Ascending aorta (tissue), 2 donors: ENCODE measurements at places on chromosomes 16 and 17.

- no peak for DNase-seq
Measured at GRCh38 chr16:9885467-9885866, 296.8 kb downstream of the GRIN2A start.

- DNase-seq: no peak
Measured at GRCh38 chr17:2892305-2892971, 96.2 kb downstream of the RAP1GAP2 start.

DNA sequence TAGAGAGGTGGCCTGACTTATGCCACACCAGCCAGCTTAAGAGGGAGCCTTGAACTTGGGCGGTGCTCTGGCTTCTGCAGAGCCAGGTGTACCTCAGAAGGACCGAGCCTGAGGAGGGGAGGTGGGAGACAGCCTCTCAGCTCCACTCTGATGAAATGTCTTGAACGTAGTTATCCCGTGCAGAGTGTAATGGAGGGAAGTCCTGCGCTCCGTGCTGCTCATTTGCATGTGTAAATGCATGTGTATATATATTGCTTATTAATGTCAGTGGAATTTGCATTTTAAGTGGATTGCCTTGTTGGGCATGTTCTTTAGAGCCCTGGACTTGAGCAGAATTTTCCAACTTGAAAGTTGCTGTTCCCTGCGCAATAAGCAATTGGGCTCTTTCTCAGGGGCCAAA is 264.9 kb upstream of the SDK2 start:
- no peak for DNase-seq

DNA sequence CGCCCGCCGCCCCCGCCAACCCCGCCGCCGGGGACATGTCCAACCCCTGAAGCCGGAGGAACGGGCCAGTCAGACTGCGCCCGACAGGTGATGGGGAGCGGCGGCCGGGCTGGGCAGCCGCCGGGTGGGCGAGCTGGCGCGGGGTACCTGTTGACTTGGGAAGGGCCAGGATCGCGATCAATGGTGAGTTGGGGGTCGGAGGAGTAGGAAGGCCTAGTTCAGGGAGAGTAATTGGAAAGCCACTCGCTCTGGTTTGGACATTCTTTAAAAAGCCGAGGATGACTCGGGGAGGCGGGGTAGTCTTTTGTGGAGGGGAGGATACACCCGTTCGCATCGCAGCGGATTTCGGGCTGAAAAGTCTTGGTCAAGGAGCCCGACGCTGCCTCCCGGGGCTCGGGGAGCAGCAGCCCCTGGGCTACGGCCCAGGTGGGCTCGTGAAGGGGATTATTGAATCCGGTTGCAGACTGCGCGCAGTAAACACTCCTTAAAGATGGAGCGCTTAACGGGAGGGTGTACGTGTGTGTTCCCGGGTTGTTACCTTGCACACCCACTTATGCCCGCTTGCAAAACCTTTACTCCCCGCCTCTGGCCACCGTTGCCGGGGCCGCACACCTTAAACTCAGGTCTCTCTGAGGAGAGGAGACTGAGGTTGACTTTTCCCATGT is 123.8 kb downstream of the GOSR1 start:
- DNase-seq: no peak

DNA sequence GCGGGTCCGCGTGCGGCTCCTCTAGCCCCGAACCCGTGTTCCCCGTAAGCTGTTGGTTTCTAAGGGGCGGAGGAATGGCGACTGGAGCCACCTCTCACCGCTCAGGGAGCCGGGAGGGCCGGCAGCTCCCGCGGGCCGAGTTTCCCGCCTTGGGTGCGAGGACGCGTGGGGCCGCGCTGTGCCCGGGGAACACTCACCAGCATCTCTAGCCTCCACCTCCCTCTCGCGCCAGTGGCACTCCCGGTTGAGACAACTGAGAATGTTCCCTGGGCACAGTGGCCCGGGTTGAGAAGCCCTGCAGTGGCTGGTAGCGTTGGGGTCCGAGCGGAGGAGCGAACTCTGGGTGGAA is 560 bp downstream of the TELO2 start:
- no peak for DNase-seq

DNA sequence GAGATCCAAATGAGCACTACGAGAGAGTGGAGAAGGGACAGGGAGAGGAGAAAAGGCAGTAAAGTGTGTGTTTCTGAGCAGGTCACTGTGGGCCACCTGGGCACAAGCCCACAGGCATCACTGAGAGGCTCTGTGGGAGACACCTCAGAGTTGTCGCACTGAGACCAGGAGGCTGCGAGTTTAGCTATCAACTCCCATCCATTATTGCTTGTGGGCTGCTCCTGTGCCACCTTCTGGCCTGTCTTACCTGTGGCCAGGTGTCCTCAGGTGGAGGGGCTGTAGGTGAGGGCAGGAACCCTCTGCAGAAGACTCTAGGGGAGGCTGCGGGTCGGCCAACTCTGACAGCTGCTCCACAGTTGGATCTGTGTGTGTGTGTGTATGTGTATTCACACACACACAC is 2.5 kb upstream of the PRR29 start:
- no peak for DNase-seq

GRCh38 chr17:39949028-39949427 is 13.8 kb upstream of the GSDMA start:
- no peak for DNase-seq
